Cortex of kidney (tissue), 1 donor: ENCODE measurements at places on chromosomes 5 and 9.

DNA sequence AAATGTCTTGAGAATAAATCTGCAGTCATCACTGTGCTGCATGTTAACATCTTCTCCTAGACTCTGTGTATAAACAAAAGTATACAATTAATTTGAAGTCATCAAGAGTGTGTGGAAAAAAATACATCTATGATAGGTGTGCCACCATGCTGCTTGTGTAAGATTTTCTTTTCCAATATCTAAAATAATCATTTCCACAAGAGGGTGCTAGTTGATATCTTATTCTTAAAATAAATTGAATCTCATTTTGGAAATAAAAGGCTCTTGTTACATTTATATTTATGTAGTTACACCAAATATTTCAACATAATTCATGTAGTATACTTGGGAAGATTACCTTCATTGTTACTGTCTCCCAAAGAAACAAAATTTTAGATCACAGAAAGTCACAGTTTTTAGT is 14.1 kb upstream of the MOCS2 start:
- DNase-seq = no peak

DNA sequence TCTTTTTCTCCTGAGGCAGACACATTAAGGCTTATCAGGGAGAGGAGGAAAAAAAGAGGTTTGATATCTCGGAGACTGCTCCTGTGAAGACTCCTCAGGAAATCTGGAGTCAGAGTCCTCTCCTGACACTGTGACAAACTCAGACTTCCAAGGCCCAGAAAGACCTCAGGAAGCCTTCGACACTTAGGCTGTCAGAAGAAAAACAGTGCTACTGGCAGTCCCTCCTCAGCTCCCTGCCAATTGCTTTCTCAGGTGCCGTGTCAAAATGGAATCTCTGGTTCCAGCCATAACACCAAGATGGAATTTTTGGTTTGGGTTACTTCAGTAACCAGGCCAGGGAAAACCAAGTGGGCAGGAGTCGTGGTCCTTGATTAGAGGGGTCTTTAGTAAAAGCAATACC is 4.1 kb downstream of the STK10 start:
- DNase-seq = no peak

GRCh38 chr9:89822996-89823395 is 218.2 kb downstream of the GADD45G start:
- DNase-seq = no peak

DNA sequence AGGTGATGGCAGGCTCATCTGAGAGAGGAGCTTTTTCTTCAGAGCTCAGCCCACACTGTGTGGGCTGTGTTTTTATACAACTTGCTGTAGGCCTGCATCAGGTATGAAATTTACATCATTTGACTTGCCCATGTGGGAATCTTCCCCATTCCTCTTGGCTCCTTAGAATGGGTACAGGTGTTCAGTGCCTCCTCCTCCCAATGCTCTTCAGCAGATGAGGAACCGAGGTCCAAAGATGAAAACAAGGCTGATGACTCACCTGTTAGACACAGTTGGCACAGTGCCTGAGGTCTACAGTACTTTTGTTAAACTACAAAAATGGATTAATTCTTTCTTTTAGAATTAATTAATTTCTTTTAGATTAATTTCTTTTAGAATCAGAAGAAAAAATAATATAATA is 20.8 kb downstream of the PAPPA start:
- no peak for DNase-seq

- DNase-seq = no peak
Observed at GRCh38 chr9:121295662-121296191, 27.8 kb downstream of the GSN start.

GRCh38 chr9:72313507-72313906 is 51.5 kb downstream of the ZFAND5 start:
- no peak for DNase-seq

GRCh38 chr9:111036946-111037345 is 1.3 kb downstream of the LPAR1 start:
- no peak for DNase-seq

DNA sequence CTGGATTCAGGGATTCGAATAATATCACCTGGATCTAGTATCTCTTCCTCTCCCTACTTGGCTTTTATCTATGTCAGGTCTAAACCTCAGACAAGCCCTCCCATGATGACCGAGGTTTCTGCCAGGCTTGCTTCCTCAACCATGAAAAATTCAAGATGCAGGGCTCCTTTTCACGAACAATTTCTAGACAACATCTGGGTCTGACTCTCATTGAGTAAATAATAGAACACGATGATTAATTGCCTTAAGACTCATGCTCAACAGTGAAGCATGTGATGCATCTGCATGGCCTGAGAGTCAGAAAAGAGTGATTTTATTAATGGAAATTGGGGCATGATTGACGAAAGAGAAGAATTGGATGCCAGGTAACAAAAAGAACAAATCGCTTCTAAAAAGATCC is 277.2 kb upstream of the ZNF608 start:
- no peak for DNase-seq

- DNase-seq = no peak
Observed at GRCh38 chr5:150121448-150122157, 34.0 kb downstream of the PDGFRB start.

DNA sequence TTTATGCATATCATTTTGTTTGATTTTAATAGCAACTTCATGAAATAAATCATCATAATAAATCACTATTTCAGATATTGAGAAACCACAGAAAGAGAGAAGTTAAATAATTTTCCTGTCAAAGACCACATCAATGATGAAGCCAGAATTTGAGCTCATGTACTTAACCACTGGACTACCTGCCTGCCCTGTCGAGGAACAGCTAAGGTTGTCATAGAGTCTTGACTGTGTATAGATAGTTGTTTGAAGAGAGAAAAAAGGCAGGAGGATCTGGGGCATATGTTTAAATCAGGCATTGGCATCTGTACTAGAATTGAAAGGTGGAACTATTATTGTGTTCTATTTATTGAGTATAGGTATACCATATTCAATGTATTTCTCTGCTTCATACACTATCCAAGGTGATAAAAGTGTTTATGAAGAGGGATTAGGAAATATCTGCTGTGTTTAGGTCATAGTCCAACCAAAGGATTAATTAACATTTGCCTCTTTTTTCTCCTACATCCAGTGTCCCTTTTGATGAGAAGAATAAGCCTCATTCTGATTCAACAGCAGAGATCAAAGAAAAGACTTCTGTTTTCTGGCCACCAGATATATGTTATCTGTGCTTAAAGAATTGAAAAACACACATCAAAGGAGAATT is 37.3 kb upstream of the CDKN2B start:
- no peak for DNase-seq

DNA sequence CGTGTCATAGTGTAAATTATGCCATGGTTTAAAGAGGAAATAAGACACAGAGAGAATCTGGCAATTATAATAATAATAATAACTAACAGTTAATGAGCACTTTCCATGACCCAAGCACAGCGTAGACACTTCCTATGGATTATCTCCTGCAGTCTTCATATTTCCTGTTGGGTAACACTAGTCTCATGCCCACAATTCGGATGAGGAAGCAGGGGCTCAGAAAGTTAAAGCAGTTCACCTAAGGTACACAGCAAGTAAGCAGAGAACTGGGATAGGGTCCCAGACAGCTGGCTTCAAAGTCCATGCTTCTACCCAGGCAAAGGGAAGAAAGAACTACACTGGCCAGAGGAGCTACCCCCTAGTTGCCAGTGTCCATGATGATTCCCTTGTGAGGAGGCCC is 27.9 kb upstream of the TGFBI start:
- no peak for DNase-seq

GRCh38 chr5:55926476-55926875 is 68.3 kb downstream of the IL6ST start:
- DNase-seq = no peak

DNA sequence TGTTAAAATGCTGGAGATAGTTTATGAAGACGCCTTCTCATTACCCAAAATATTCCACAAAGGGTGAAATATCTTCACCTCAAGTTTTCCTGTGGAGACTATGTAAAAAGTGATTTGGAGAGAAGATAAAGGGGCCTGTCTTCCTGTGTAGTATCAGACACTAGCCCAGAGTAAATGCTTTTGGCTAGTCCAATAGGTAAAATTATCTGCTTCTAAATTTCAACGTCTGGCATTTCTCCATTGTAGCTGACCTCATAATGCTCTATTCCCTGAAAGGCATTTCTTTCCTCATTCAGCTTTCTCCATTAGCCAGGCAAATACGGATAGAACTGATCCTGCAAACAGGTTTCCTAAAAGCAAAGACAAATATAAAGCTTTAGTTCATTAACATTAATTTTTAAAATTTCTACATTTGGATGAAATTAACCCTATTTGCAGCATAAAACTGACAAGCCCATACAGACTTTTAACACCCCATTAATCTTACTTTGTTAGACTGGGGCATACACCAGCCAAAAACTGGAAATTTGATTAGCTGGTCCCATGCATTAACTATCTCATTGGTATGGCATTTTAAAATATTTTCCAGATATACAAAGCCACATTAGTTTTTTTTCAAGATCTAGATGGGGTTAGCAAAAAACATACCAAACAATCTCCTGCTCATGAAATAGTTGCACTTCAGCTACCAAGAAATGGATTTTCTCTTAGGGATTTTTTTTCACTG is 548.8 kb downstream of the EFNA5 start:
- no peak for DNase-seq

DNA sequence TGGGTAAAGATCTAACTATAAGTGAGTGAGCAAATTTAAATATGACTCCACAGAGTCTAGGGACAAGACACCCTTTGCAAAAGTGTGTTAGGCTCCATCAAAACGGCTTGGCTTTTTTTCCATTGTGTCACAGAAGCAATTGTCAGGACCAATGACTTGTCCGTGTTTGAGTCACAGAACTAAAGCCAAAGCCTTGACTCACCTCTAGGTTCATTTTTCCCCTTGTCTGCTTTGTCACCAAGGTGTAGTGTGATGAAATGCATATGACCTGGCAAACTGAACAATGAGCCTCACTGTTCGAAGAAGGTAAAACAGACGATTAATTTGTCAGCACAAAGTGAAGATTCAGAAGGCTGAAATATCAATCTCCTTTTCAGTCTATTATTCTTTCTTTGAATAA is 331.0 kb downstream of the GLIS3 start:
- no peak for DNase-seq

- DNase-seq = no peak
Observed at GRCh38 chr9:4864234-4864661, 71.5 kb downstream of the RCL1 start.

- no peak for DNase-seq
Observed at GRCh38 chr5:160800375-160801275, 51.4 kb downstream of the ATP10B start.

GRCh38 chr9:89497257-89497963 is 503 bp downstream of the SEMA4D start:
- DNase-seq = no peak

DNA sequence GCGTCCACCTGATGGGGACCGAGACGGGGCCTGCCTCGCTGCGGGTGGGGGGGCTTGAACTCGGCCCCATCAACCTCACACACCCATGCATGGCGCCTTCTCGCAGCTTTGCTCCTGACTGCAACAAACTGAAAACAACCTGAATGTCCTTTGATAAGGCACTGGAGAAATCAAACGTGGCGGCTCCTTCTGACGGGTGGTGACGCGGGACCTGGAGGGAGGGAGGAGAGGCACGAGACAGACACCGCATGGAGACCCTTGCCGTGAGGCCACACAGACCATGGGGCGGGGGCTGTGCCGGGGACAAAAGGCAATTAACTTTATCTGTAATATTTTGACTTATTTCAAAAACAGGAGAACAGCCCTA is 48.6 kb downstream of the NACC2 start:
- no peak for DNase-seq

GRCh38 chr5:56277573-56277972 is 44.4 kb upstream of the ANKRD55 start:
- no peak for DNase-seq

DNA sequence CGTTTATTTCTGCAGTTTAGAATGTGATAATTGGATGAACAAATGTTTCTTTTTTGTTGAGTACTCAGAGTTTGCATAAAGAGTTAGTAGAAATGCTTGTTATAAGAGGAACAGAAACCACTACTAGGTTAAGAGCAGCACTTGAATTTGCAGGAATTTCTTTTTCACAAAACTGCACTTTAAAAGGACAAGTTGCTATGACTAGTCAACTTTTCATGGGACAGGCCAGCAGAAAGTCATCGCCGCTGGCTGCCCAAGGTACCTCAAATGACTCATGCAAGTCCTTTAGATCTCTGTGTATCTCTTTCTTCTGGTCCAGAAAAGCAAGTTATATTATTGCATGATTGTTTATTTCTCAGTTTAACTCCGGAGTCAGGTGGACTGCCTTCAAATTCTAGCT is 97.3 kb upstream of the HMHB1 start:
- DNase-seq = no peak

GRCh38 chr9:21991072-21991959 is 2.9 kb downstream of the CDKN2A start:
- DNase-seq = no peak

- no peak for DNase-seq
Observed at GRCh38 chr5:131548176-131548575, 86.9 kb downstream of the RAPGEF6 start.

DNA sequence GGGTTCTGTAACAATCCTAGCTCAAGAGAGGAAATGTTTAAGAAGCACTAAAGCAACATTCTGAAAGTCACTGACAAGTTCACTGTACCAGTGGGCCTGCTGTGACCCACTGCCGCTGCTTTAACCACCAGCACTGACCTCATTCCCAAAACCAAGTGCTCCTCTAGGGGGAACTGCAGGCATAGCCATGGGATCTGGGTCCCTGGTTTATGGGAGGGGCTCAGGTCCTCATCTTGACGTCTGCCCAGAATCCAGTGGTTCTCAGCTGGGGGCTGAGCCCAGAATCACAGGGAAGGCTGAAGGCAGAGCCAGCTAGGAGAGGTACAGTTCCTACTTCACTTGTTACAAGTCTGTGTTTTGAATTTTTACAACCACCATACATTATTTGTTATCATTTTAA is 36.1 kb upstream of the SLC2A8 start:
- no peak for DNase-seq

DNA sequence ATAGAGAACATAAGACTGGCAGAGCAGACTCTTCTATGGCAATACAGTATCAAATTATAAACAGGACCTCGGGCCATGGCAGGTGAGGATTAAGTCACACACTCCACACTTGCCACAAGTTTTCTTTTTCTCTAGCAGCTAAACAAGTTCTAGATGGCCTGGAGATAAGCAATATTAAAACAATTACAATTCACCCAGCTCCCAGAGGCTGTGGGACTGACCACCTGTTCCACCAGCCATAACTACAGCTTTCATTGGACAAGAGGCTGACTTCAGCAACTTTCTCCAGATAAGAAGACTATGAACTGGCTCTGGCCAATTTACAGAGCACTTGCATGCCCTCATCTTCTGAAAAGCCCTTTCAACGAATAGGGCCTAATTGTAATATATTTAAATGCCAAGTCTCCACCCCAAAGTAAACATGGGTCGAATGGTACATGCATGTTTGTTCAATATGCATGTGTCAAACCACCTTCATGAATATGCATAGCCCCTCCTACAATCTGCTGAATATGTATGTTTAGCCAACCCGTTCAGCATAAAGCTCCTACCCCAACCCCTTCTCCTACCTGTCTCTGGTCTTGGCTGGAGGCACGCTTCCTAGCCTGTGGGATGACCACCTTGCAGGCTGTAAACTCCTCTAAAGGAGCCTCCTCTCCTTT is 6.1 kb upstream of the CFAP157 start:
- no peak for DNase-seq

- DNase-seq = no peak
Observed at GRCh38 chr5:166625210-166625865, 1666.1 kb upstream of the WWC1 start.

- no peak for DNase-seq
Observed at GRCh38 chr9:130351343-130351742, 85.8 kb downstream of the HMCN2 start.

- no peak for DNase-seq
Observed at GRCh38 chr9:129102791-129103594, 7.6 kb downstream of the CRAT start.

GRCh38 chr9:79735023-79735779 is 163.4 kb downstream of the TLE4 start:
- no peak for DNase-seq
